ENCODE measurements at places on chromosomes 3 and 15. TPM values are rescaled to one million over a fixed set of nuclear protein-coding genes. Genes with fewer than 3 reads are reported as not detected.

Gene GOLGA6L7
- not detected for polyA plus RNA-seq

Gene GNB5
- polyA plus RNA-seq: 6.8 TPM

Gene IL12A
- not detected for polyA plus RNA-seq

Gene DPPA2
- polyA plus RNA-seq: not detected

Gene CPA3
- polyA plus RNA-seq: 0.72 TPM

Gene CCR4
- polyA plus RNA-seq: not detected

Gene KIF23
- polyA plus RNA-seq: 0.22 TPM

Gene OXTR
- 0.37 TPM for polyA plus RNA-seq

Gene IL17RD
- 1.3 TPM for polyA plus RNA-seq

Gene CD80
- polyA plus RNA-seq: not detected

Gene TRPM1
- 0.06 TPM for polyA plus RNA-seq

Gene CLDN18
- not detected for polyA plus RNA-seq

Gene ZPLD1
- not detected for polyA plus RNA-seq

- no peak overlapping the region for H3K27ac ChIP-seq
- no peaks in the 10 kb centered on the region for H3K36me3 ChIP-seq
- DNase-seq: peak; percentile 13
- no peaks in the 10 kb centered on the region for H3K4me1 ChIP-seq
- no peak overlapping the region for H3K4me3 ChIP-seq
Observed at GRCh38 chr3:142180761-142181362, 31.5 kb upstream of the TFDP2 start.

GRCh38 chr3:15428539-15428938 is 1.1 kb downstream of the EAF1 start:
- H3K4me1 ChIP-seq: peaks cover 42% of the 10 kb centered on the region
- peak overlapping the region; percentile 88 for H3K4me3 ChIP-seq
- no peak for DNase-seq
- H3K27me3 ChIP-seq: no peaks in the 10 kb centered on the region
- H3K27ac ChIP-seq: no peak overlapping the region

DNA sequence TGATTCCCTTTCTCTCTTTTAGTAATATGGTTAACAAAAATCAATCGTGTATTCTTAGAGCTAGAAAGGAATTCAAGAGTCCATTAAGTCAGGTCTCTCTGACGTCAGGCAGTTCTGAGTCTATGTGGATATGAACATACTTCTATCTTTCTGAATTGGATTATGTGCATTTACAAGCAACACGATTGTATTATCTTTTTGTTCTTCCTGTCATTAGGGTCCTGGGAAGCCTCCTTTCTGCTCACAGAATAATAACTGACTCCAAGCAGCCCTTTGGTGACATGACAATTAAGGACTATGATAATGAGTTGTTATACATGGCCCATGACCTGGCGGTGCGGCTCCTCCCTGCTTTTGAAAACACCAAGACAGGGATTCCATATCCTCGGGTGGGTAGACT is 14.0 kb downstream of the EDEM1 start:
- H3K27me3 ChIP-seq: no peaks in the 10 kb centered on the region
- H3K4me3 ChIP-seq: no peak overlapping the region
- no peak for DNase-seq
- H3K4me1 ChIP-seq: peaks cover 7% of the 10 kb centered on the region
- peaks cover 10% of the 10 kb centered on the region for H3K36me3 ChIP-seq

GRCh38 chr3:124057420-124057819 is 65.5 kb upstream of the ROPN1 start:
- H3K4me1 ChIP-seq: peaks cover 57% of the 10 kb centered on the region
- no peak overlapping the region for H3K4me3 ChIP-seq
- peak; percentile 54 for DNase-seq
- no peaks in the 10 kb centered on the region for H3K36me3 ChIP-seq
- H3K27ac ChIP-seq: peak overlapping the region; percentile 11

DNA sequence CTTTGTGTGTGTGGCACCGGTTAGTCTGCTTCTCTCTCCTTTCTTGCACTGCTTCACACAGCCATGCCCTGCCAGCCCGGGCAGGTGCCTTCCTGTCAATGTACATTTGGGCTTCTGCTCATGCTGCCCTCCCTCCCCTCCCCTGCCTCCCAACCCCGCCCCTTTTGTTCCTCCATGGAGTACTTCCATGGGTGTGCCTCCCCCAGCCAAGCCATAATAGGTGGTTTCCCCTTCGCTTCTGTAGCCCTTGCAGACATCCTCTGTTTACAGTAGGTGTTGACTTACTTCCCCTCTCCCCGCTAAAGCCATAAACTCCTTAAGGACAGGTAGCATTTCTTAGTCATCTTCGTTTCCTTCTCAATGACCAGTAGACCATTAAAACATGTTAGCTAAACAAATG is 31.8 kb upstream of the CRTC3 start:
- no peak overlapping the region for H3K4me3 ChIP-seq
- H3K27me3 ChIP-seq: no peaks in the 10 kb centered on the region
- peaks cover 12% of the 10 kb centered on the region for H3K4me1 ChIP-seq
- peaks cover 100% of the 10 kb centered on the region for H3K36me3 ChIP-seq

DNA sequence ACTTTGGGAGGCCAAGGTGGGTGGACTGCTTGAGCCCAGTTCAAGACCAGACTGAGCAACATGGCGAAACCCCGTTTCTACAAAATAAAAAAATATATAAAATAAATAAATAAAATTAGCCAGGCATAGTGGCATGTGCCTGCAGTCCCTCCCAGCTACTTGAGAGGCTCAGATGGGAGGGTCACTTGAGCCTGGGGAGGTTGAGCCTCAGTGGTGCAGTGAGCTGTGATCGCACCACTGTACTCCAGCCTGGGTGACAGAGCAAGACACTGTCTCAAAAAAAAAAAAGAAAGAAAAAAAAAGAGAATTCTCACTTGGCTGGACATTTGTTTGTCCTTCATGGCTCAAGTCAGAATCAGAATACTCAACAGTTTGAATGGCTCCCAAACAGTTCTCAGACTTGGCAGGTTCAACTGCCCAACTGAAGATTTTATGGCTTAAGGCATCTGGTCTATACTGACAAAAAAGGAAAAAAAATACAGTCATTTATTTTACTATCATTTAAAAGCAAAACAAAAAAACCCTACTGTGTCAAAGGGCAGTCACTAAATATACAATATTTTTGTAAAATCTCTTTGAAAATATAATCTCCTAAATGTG is 106.6 kb downstream of the FBXL22 start:
- H3K4me1 ChIP-seq: peaks cover 23% of the 10 kb centered on the region
- no peak for DNase-seq
- H3K27me3 ChIP-seq: no peaks in the 10 kb centered on the region
- H3K27ac ChIP-seq: no peak overlapping the region
- no peak overlapping the region for H3K4me3 ChIP-seq

DNA sequence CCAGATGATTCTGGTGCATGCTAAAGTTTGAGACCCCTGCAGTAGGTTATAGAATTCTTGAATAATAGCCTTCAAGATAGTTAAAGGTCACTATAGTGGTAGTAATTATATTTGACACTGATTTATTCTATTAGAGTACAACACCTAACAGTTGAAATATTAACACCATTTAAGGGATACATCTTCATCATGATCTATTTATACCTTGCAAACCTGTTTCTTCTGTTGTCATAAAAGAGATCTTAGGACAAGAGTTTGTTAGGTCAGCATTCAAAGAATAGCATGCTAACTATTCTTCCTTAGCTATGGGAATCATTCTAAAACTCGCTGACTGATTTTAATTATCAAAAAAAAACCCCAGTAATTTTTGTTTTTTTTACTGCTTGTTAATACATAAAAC is 46.5 kb downstream of the TSC22D2 start:
- H3K4me1 ChIP-seq: peaks cover 3% of the 10 kb centered on the region
- no peak overlapping the region for H3K27ac ChIP-seq
- H3K36me3 ChIP-seq: peaks cover 27% of the 10 kb centered on the region
- no peak for DNase-seq

- H3K27ac ChIP-seq: no peak overlapping the region
- no peaks in the 10 kb centered on the region for H3K36me3 ChIP-seq
- no peaks in the 10 kb centered on the region for H3K4me1 ChIP-seq
Observed at GRCh38 chr15:64938192-64938591, 26.5 kb downstream of the ANKDD1A start.

DNA sequence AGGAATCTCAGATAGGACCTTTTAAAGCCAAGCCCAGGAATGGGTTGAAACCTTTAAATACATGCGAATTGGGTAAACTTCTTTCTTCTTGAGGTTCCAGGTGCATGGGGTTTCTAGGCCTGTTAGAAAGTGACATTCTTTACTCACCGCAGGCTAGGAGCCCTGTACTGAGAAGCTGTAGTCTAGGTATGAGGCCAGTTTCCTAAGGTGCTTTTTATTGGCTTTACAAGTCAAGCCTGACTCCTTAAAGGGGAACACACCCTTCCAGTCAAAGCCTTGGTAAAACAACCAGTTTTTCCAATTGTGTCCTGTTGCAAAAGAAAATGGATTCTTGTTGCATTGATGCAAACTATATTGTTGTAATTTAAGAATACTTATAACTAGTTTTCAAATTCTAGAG is 76.1 kb upstream of the ATP11B start:
- H3K4me3 ChIP-seq: no peak overlapping the region
- no peaks in the 10 kb centered on the region for H3K27me3 ChIP-seq
- H3K27ac ChIP-seq: no peak overlapping the region
- DNase-seq: no peak
- peaks cover 6% of the 10 kb centered on the region for H3K4me1 ChIP-seq

- DNase-seq: no peak
- H3K36me3 ChIP-seq: no peaks in the 10 kb centered on the region
- no peaks in the 10 kb centered on the region for H3K27me3 ChIP-seq
- H3K4me1 ChIP-seq: peaks cover 10% of the 10 kb centered on the region
- no peak overlapping the region for H3K27ac ChIP-seq
Observed at GRCh38 chr3:13509059-13509815, 29.1 kb downstream of the HDAC11 start.

GRCh38 chr15:88246081-88246480 is 10.5 kb downstream of the NTRK3 start:
- H3K27ac ChIP-seq: no peak overlapping the region
- no peak for DNase-seq
- no peak overlapping the region for H3K4me3 ChIP-seq
- no peaks in the 10 kb centered on the region for H3K27me3 ChIP-seq

DNA sequence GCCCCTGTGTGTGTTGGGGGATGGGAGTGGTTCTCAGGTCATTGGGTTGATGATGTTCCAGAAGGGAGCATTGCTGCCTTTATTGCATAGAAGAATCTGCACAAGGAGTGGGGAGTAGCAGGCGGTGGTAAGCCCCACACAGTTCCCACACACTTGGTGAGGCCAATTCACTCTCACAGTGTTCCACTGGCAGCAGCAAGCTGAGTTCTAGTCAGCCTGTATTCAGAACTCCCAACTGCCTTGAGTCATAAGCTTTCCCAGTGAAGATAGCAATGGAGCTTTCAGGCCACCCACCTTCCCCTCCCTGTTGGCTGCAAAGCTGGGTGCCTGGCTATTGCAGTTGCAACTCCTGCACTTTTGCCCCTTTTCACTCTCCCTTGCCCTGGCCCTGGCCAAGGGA is 181.1 kb upstream of the RBMS3 start:
- H3K27me3 ChIP-seq: no peaks in the 10 kb centered on the region
- no peak overlapping the region for H3K27ac ChIP-seq
- no peaks in the 10 kb centered on the region for H3K36me3 ChIP-seq
- no peaks in the 10 kb centered on the region for H3K4me1 ChIP-seq
- DNase-seq: no peak

DNA sequence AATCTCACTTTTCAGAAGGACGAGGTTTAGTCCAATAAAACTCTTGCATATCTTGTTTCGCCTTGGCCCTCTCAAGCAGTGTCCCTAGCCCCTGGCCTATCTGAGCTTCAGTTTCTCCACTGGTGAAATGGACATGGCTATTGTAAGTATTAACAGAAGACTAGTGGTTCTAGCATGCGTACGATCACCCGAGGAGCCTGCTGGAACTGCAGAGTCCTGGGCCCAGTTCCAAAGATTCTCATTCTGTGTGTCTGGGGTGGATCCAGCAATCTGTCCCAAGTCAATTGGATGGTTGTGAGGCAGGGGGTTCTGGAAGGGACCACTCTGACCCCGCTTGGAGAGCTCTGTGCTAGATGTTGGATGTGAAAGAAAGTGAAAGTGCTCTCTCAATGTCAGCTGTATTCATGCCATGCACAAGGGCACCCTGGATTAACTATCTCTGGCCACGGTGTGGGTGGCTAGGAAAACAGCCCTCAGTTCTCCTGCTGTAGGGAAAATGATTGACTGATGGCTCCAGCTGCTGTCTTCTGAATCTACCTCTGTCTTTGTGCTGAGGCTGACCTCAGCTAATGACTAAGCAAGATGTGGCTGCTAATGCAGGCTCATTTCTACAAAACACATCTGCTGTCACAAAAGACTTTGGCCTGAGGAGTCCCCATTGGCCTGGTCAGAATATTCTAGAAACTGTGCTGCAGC is 1.9 kb upstream of the PLA1A start:
- H3K4me1 ChIP-seq: peaks cover 6% of the 10 kb centered on the region
- no peak for DNase-seq
- no peaks in the 10 kb centered on the region for H3K36me3 ChIP-seq
- no peaks in the 10 kb centered on the region for H3K27me3 ChIP-seq
- H3K27ac ChIP-seq: peak overlapping the region; percentile 75

DNA sequence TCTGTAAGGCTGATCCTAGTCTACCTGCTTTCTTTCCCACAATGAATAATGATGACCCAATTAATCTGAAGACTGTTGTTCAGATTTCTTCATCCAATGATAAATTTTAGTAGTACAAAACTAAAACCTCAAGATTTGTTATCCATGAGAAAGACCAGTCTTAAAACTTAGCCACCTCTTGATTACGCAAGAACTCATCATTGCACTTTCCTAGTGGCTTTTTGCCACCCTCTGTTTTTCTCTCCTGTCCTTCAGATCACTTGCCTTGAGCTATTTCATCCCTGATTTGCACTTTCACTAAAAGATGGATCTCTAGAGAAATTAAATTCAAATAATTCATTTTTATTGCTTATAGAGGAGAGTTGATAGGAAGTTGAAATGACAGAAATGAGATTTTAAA is 142.7 kb upstream of the RBMS3 start:
- H3K27me3 ChIP-seq: no peaks in the 10 kb centered on the region
- H3K4me1 ChIP-seq: peaks cover 14% of the 10 kb centered on the region
- H3K36me3 ChIP-seq: no peaks in the 10 kb centered on the region
- H3K4me3 ChIP-seq: no peak overlapping the region
- no peak for DNase-seq
- no peak overlapping the region for H3K27ac ChIP-seq
